GM12864 (cell line): ENCODE measurements at places on chromosomes 7 and 10.

DNA sequence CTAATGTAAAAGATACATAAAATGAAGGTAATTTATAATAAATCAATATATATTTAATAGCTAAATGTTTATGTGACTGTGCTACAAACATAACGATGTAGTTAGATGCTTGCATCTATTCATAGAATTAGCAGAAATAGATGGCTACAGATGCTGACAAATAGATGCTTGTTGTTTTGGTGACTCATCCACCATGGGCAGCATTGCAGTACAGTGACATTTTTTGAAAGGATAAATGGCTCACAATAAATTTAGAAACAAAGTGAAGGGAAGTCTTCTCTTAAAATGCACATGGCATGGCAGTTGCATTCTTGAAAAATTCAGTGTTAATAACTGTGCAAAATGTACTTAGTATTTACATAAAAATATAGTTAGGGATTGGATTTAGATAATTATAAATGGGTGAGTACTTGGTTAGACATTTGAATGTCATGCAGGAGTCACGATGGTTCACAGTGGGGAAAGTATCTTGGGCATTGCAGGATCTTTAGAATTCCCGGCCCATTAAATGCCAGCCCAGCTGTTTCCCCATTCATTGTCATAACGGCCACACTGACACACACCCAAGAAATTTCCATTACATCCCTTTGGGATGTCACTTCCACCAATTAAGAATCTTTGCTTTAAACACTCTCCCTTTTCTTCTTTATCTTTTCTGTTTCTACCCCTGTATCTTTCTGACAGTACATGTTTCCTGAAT lies 564.1 kb downstream of the ATRNL1 start:
- no peak for DNase-seq

DNA sequence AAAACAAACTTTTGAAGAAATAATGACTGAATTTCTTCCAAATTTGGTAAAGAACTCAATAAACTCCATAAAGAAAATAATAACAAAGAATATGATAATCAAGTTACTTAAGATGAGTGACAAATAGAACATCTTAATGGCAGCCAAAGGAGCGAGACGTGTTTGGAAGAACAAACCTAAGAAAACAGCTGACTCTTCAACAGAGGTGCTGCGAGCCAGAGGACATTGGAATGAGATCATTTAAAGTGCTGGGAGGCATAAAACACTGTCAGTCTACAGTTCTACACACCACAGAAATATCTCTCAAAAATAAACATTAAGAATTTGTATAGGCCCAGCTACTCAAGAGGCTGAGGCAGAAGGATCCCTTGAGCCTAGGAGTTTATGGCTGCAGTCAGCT lies 443.5 kb downstream of the PAXIP1 start:
- no peak for DNase-seq

DNA sequence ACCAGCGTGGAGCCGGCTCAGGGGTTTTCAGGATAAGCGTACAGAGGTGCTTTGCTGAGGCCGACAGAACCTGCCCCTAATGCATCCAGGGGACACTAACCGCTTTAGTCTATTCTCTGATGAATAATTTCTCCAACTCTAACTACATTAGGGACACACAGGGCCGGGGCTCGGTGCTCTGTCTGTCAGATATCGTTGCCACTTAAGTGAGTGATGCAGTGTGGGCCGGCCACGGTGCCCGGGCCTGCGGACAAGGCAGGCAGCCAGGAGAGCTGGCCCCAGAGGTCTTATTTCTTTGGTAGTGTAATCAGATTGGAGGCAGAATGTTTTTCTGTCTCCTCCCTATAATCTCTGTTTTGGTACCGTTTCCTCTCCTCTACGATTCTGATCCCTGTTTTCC lies 62.7 kb downstream of the ADRA2A start:
- no peak for DNase-seq

GRCh38 chr7:142759433-142759832 lies 10.2 kb downstream of the PRSS1 start:
- no peak for DNase-seq

DNA sequence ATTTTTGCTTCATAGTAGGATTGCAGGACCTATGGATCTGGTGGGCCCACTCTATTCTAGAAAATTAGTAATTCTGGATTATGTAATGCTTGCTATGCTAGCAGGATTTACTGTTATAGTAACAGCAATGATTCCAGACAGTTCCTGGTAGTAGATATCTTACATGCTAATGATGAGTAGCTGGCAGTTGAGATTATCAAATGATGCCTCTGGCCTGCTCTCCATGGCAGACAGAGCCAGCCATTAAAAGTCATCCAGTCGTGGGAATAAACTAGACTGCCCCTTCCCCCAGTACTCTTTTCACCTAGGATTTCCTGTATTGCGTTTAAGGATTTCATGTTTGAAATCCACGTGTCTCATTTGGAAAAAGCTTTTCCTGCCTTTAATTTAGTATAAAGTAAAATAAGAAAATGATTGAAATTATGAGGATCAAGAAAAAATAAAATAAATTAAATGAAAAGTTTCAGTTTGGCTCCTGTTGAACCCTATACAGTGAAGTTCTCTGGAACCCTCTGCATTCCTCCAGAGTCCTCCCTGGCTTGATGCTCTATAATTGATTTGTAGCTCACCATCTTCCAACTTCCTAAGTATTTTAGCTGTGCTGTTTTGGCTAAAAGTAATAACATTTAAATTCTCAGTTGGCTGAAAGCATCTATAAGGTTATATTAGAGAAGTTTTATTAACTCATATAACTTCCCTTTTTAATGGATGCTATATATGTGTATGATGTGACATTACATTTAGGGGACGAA lies 14.6 kb downstream of the UMAD1 start:
- no peak for DNase-seq

- no peak for DNase-seq
Observed at GRCh38 chr10:117241541-117242462, 888 bp downstream of the SLC18A2 start.

- no peak for DNase-seq
Observed at GRCh38 chr10:34816501-34817002, 1.5 kb upstream of the PARD3 start.
